Activated naive CD4-positive, alpha-beta T cell treated with anti-CD3 and anti-CD28 coated beads, Interleukin-2, amount 10 ng/mL, durations not matched to agents 7 days and 5 days (primary cell): ENCODE measurements at places on chromosomes 11 and 22.

DNA sequence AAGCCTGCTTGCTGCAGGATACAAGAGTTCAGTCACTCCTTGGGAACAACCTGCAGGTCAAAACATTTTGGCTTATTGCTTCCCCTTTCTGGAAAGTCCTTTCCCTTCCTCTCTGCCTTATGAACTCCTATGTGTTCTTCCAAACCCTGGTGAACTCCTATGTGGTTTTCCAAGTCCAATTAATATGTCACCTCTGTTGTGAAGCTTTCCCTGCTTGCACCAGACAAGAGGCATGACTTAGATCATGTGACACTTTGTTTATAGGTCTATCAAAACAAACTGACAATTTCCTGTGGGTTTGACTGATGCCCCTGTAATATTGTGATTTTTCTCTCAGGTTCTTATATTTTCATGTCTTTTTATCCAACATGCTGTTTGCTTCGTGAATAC lies 64.2 kb downstream of the ENDOD1 start:
- DNase-seq = no peak

GRCh38 chr11:117851106-117851505 lies 25.4 kb downstream of the FXYD6 start:
- no peak for DNase-seq

DNA sequence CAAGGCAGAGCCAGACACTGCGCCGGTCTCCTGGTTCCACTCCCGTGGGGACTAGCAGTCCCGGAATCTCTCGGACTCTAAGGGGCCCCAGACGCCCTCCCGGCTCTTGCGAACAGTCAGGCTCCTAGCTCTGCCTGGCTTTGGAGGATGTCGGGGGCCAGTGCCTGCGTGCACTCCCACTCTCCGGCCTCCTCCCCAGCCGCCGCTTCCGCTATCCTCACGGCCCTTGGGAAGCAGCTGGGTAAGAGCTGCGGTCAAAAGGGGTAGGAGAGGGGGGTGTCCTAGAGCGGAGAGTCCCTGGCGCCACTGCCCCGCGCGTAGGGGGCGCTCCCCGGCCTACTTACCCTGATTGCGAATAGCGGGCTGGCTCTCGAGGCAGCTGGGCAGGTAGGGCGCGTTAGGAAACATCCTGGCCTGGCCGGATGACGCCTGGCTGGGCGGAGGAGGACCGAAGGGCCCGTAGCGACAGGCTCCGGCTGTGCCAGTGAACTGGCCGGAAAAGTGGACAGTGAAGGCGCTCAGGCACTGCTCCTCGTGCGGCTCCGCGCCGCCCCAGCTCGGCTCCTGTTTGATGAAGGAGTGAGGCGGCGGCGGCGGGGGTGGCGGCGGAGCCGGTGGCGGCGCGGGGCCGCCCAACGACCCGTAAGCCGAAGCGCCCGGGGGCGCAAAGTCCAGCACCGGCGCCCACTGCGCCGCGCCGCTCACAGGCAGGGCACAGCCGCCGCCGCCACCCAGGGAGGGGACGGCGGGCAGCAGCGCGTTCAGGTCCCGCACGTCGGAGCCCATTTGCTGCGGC lies 785 bp downstream of the WT1 start:
- no peak for DNase-seq

GRCh38 chr11:122803306-122803705 lies 35.0 kb upstream of the CRTAM start:
- no peak for DNase-seq

GRCh38 chr11:10818594-10818993 lies 9.9 kb upstream of the EIF4G2 start:
- DNase-seq = no peak

GRCh38 chr22:31350410-31350863 lies 4.3 kb upstream of the PATZ1 start:
- DNase-seq = no peak

GRCh38 chr22:23849009-23850006 lies 8.4 kb upstream of the SLC2A11 start:
- DNase-seq = peak; percentile 88

- DNase-seq = no peak
Measured at GRCh38 chr11:119447664-119448242, 24.8 kb upstream of the THY1 start.
